ENCODE measurements at places on chromosomes 6 and 20. TPM values are rescaled to one million over a fixed set of nuclear protein-coding genes. Genes with fewer than 3 reads are reported as not detected.

GRCh38 chr20:45780159-45780558, 11.5 kb downstream of the WFDC3 start:
- no peaks in the 10 kb centered on the region for H3K4me1 ChIP-seq
- H3K27me3 ChIP-seq = no peaks in the 10 kb centered on the region
- DNase-seq = no peak
- H3K36me3 ChIP-seq = no peaks in the 10 kb centered on the region

The SSTR4 gene
- total RNA-seq = not detected

The EPB41L1 gene
- total RNA-seq = 35.8 TPM

DNA sequence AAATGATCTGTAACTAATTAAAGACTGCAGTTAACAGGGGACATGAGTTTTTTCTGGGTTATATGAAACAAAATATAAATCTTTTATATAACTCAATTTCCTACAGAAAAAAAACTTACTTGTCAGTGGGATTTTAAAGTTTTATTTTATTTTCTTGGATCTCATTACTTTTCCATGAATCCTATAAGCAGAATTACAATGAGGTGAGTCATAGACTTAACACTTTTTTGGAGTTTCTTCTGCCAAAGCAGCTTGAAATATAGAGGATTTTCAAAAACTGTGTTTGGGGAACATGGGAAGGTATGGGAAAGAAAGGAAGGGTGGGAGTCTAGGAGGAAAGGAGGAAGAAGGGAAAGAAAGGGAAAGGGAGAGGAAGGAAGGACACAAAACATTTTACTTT, 130.7 kb downstream of the AIG1 start:
- no peaks in the 10 kb centered on the region for H3K27me3 ChIP-seq
- H3K36me3 ChIP-seq = no peaks in the 10 kb centered on the region
- no peaks in the 10 kb centered on the region for H3K4me1 ChIP-seq
- H3K27ac ChIP-seq = no peak overlapping the region
- no peak overlapping the region for H3K4me3 ChIP-seq

The HNF4A gene
- 1.6 TPM for total RNA-seq

The CAP2 gene
- 18.4 TPM for total RNA-seq

DNA sequence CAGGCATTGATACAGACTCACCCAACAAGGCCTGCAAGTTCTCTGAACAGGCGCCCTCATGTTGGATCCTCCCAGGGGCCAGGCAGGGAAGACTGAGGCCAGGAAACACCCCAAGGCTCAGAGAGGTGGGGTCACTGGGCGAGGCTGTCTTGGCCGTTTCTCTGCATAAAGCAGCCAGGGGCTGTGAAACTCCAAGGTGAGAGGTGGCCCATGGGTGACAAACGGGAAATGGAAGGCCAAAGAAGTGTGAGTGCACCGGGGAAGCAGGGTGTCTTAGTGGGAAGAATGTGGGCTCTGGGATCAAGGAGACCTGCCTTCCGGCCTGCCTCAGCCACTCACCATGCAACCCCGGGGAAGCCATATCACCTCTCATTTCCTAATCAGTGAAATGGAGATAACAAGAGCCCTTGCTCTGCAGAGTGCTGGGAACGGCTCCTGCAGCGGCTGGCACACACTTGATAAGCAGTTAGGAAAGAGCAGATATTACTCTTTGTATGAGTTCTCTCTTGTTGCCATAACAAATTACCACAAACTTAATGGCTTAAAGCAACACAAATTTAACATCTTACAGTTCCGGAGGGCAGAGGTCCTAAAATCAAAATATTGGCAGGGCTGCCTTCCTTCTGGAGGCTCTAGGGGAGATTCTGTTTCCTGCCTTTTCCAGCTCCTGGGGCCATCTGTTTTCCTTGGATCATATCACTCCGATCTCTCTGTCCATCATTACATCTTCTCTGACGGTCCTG, 168.6 kb downstream of the NFATC2 start:
- H3K27ac ChIP-seq = no peak overlapping the region
- no peak overlapping the region for H3K4me3 ChIP-seq
- H3K36me3 ChIP-seq = no peaks in the 10 kb centered on the region
- H3K27me3 ChIP-seq = no peaks in the 10 kb centered on the region
- no peaks in the 10 kb centered on the region for H3K4me1 ChIP-seq

The NSFL1C gene
- total RNA-seq = 30.5 TPM

DNA sequence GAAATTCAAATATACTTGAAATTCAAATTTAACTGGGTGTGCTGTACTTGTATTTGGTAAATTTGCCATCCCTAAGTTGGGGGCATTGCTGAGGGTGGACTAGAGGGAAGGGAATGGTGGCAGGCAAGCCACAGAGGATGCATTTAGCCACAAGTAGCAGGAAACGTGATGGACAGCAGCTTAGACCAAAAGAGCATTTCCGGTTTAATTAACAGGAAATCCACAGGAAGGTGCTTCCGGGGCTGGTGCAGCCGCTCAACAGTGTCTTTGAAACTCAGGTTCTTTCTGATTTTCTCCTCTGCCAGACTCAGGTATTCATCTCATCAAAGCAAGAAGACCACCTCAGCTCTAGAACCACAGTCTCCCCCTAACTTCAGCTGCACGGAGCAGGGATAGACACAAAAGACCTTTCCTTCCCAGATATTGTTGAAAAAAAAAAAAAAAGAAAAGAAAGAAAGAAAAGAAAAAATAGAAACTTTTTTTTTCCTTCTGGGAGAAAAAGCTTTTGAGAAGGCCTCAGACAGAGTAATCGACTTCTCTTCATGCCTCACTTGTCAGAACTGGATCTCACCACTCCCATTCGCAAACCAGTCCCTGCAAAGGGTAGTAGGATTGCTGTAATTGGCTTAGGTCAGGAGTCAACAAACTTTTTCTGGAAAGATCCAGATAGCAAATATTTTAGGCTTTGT, 8.0 kb upstream of the BCAS1 start:
- no peaks in the 10 kb centered on the region for H3K4me1 ChIP-seq
- DNase-seq = no peak
- H3K27me3 ChIP-seq = no peaks in the 10 kb centered on the region
- H3K27ac ChIP-seq = no peak overlapping the region
- no peaks in the 10 kb centered on the region for H3K36me3 ChIP-seq
- no peak overlapping the region for H3K4me3 ChIP-seq

GRCh38 chr6:113451049-113451448, 406.1 kb upstream of the MARCKS start:
- no peaks in the 10 kb centered on the region for H3K36me3 ChIP-seq
- no peaks in the 10 kb centered on the region for H3K27me3 ChIP-seq
- no peak for DNase-seq

The AKIRIN2 gene
- 76.7 TPM for total RNA-seq

DNA sequence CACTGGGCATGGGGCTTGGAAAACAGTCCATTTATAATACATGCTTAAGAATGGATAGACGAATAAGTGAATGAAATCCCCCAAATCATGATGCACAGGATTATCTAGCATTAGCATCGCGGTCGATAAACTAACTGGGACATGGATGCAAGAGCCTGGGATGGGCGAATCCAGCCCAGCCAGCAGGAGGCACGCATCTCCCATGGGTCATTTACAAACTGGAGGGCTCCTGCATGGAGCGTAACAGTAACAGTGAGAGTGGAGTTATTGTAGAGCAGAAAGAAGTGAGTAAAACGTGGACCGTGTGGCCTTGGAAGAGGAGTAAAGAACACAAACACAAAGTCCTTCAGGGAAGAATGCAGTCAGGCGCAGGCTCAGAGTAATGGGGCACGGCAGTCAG, 136.5 kb downstream of the AGPAT4 start:
- H3K27ac ChIP-seq = no peak overlapping the region
- no peaks in the 10 kb centered on the region for H3K36me3 ChIP-seq
- no peak for DNase-seq
- H3K4me1 ChIP-seq = no peaks in the 10 kb centered on the region
- H3K27me3 ChIP-seq = no peaks in the 10 kb centered on the region
- H3K4me3 ChIP-seq = no peak overlapping the region

- no peaks in the 10 kb centered on the region for H3K36me3 ChIP-seq
- H3K4me1 ChIP-seq = peaks cover 6% of the 10 kb centered on the region
- no peaks in the 10 kb centered on the region for H3K27me3 ChIP-seq
- no peak overlapping the region for H3K4me3 ChIP-seq
Measured at GRCh38 chr20:44153636-44154043, 33.3 kb downstream of the JPH2 start.

The MCCD1 gene
- not detected for total RNA-seq

The EPHA7 gene
- total RNA-seq = 47.6 TPM

DNA sequence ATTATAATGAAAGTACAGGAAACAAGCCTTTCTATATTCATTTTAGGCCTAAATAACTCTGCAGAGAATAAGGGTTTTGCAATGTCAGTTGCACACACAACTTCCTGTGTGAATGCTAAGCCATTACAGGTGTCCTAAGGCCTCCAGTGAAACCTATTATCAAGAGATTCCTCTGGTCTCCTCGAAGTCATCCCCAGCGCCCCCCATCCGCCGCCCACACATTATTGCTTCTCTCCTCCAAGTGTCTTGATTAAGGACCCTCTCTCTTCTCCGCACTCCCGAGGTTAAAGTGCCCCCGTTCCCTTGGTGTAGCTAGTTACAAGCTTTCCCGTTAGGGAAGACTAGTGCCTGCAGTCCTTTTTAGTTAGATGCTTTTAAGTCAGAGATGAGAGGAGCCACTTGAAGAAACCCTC, 1.3 kb downstream of the HIVEP2 start:
- peaks cover 10% of the 10 kb centered on the region for H3K4me1 ChIP-seq
- H3K27me3 ChIP-seq = peaks cover 43% of the 10 kb centered on the region
- peak overlapping the region; percentile 70 for H3K4me3 ChIP-seq
- DNase-seq = peak; percentile 15
- H3K27ac ChIP-seq = no peak overlapping the region

The MMP24 gene
- total RNA-seq = 1.4 TPM

DNA sequence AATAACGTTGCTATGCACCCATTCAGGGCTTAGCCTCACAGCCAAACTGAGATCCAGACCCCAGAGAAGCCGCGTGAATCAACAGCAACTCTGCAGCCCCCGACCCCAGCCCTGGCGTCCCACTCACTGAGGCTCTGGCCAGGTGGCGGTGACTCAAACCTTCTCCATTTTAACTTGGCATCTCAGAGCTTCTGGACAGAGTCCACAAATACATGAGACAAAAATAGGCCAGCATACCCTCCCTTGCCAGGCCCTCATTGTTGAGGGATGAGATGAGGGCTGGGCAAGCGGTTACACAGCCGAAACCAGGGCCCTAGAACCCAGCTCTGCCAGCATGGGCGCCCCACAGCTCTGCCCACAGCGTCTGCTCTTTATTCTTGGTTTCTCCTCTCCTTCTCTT, 118.4 kb downstream of the MYLK4 start:
- H3K36me3 ChIP-seq = no peaks in the 10 kb centered on the region
- no peak overlapping the region for H3K27ac ChIP-seq
- H3K4me1 ChIP-seq = no peaks in the 10 kb centered on the region
- H3K4me3 ChIP-seq = no peak overlapping the region
- H3K27me3 ChIP-seq = peaks cover 19% of the 10 kb centered on the region
- DNase-seq = no peak

- no peak for DNase-seq
- H3K27ac ChIP-seq = no peak overlapping the region
- H3K27me3 ChIP-seq = peaks cover 48% of the 10 kb centered on the region
- H3K36me3 ChIP-seq = no peaks in the 10 kb centered on the region
Measured at GRCh38 chr20:32589256-32589655, 4.1 kb upstream of the NOL4L start.

- no peaks in the 10 kb centered on the region for H3K27me3 ChIP-seq
- no peak overlapping the region for H3K27ac ChIP-seq
- no peak overlapping the region for H3K4me3 ChIP-seq
- peaks cover 8% of the 10 kb centered on the region for H3K4me1 ChIP-seq
- H3K36me3 ChIP-seq = no peaks in the 10 kb centered on the region
Measured at GRCh38 chr6:170476360-170476759, 76.7 kb downstream of the PSMB1 start.

The SUN5 gene
- not detected for total RNA-seq

- peaks cover 68% of the 10 kb centered on the region for H3K27me3 ChIP-seq
- H3K4me3 ChIP-seq = peak overlapping the region; percentile 49
- peak; percentile 56 for DNase-seq
- no peaks in the 10 kb centered on the region for H3K36me3 ChIP-seq
- H3K4me1 ChIP-seq = peaks cover 55% of the 10 kb centered on the region
Measured at GRCh38 chr20:63177785-63178445, 38.0 kb downstream of the YTHDF1 start.

The SLC17A1 gene
- not detected for total RNA-seq

The DEF6 gene
- 0.19 TPM for total RNA-seq

DNA sequence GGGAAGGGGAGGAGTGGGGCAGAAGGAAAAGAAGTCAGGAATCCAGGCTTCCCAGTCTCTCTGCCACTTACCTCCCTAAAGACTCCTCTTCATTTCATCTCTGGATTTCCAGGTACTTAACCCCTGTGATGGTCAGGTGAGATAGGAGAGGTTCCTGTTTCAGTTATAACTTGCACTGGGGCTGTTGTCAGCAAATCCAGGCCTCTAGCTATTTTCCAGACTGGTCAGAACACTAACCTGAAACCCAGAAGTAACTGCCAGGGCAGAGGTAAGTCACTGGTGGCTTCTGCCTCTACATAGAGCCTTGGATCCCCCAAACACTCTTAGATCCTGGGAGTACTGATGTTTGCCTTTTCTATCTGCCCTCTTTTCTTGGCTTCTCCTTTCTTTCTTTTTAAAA, 233.5 kb upstream of the TAB2 start:
- DNase-seq = no peak
- H3K27ac ChIP-seq = no peak overlapping the region
- no peaks in the 10 kb centered on the region for H3K36me3 ChIP-seq

The C6orf120 gene
- total RNA-seq = 42.4 TPM

DNA sequence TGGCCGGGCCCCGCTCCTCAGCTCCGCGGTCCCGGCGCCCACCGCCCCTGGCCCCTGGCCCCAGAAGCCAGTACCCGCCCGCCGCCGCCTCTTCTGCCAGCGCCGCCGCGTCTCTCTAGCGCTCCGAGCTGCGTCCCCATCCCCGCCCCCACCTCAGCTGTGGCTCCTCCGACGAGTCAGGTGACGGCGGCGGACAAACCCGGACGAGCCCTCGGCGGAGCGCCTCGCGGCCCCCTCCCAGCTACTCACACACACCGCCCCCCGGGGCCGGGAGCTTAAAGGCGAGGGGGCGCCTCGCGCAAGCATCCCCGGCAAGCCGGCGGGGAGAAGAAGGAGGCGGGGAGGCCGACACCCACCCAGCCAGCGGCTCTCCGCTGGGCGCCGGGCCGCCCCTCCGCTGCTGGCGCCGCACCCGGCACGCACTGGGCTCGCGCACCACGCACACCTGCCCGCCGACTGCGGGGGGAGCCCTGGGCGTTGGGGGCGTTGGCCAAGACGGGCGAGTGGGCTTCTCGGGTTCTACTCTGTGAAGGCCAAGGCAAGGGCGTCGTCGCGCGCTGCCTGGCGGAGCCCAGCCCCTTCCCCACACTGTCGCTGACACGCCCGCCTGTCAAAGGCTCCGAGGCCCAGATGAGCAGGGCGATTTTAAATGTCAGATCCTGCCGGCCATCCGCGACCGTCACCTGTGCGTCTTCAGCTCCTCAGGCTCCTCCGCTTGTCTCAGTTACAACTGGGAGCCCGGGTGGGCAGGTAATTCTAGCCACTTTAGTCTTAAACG, at the start of gene SNAP91:
TSS of gene SNAP91 (minus strand) at position 132 of the 778 bp plus-strand sequence. CDS start 1,174 bp downstream, outside the sequence.
- no peaks in the 10 kb centered on the region for H3K36me3 ChIP-seq
- H3K27me3 ChIP-seq = peaks cover 78% of the 10 kb centered on the region
- no peak within 1 kb of the TSS for H3K27ac ChIP-seq

- H3K36me3 ChIP-seq = no peaks in the 10 kb centered on the region
- H3K4me1 ChIP-seq = no peaks in the 10 kb centered on the region
- H3K27ac ChIP-seq = no peak overlapping the region
- H3K4me3 ChIP-seq = no peak overlapping the region
- H3K27me3 ChIP-seq = no peaks in the 10 kb centered on the region
- DNase-seq = no peak
Measured at GRCh38 chr6:14062345-14063029, 55.1 kb upstream of the CD83 start.

The AVP gene
- not detected for total RNA-seq

- no peak overlapping the region for H3K27ac ChIP-seq
- no peaks in the 10 kb centered on the region for H3K36me3 ChIP-seq
Measured at GRCh38 chr20:50608750-50609104, 82.6 kb downstream of the RIPOR3 start.

The HS3ST5 gene
- total RNA-seq = 0.34 TPM

Data from neural progenitor cell (in vitro differentiated cells).